ENCODE measurements at places on chromosomes 2 and 18. TPM values are rescaled to one million over a fixed set of nuclear protein-coding genes. Genes with fewer than 3 reads are reported as not detected.

- no peaks in the 10 kb centered on the region for H3K36me3 ChIP-seq
- no peaks in the 10 kb centered on the region for H3K27me3 ChIP-seq
- no peak overlapping the region for H3K27ac ChIP-seq
- H3K4me3 ChIP-seq, result no peak overlapping the region
- DNase-seq, result no peak
Measured at GRCh38 chr2:71379086-71379485, 47.5 kb downstream of the ZNF638 start.

GRCh38 chr2:222499226-222499625 is 74.9 kb downstream of the SGPP2 start:
- H3K36me3 ChIP-seq, result no peaks in the 10 kb centered on the region
- no peak for DNase-seq
- H3K27me3 ChIP-seq, result no peaks in the 10 kb centered on the region
- no peaks in the 10 kb centered on the region for H3K4me1 ChIP-seq
- no peak overlapping the region for H3K4me3 ChIP-seq

DNA sequence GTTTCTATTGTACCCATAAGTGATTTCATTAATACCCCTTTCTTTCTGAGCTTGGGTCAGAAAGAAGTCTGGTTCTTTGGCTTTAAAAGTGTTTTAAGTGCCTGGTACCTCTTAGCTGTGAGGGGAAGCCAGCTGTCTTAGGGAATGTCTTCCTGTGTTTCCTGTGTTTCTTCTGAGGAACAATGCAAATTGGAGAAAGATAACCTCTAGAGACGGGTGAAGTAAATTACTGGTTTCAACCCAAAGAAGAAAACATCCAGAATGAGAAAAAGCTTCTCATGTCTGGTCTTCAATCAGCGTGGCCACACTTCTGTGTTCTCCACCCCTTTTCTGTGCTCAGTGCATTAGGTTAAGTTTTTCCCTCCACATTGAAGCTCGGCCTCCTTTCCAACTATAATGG is 10.2 kb upstream of the CHN1 start:
- no peak overlapping the region for H3K27ac ChIP-seq
- no peaks in the 10 kb centered on the region for H3K4me1 ChIP-seq
- H3K4me3 ChIP-seq, result no peak overlapping the region
- DNase-seq, result no peak
- no peaks in the 10 kb centered on the region for H3K27me3 ChIP-seq

- DNase-seq, result no peak
- no peaks in the 10 kb centered on the region for H3K27me3 ChIP-seq
- no peaks in the 10 kb centered on the region for H3K36me3 ChIP-seq
- H3K4me1 ChIP-seq, result no peaks in the 10 kb centered on the region
- no peak overlapping the region for H3K4me3 ChIP-seq
- H3K27ac ChIP-seq, result no peak overlapping the region
Measured at GRCh38 chr18:50928551-50928950, 39.3 kb upstream of the ELAC1 start.

GRCh38 chr2:204665771-204666170 is 120.5 kb downstream of the PARD3B start:
- no peak for DNase-seq
- H3K36me3 ChIP-seq, result no peaks in the 10 kb centered on the region
- no peak overlapping the region for H3K27ac ChIP-seq

The ABCG8 gene
- total RNA-seq, result 0.07 TPM

GRCh38 chr18:59918320-59918755 is 18.5 kb downstream of the PMAIP1 start:
- H3K27ac ChIP-seq, result no peak overlapping the region
- no peaks in the 10 kb centered on the region for H3K4me1 ChIP-seq
- DNase-seq, result peak; percentile 51
- no peaks in the 10 kb centered on the region for H3K36me3 ChIP-seq
- no peak overlapping the region for H3K4me3 ChIP-seq

GRCh38 chr2:50042771-50043170 is 888.5 kb upstream of the FSHR start:
- H3K27me3 ChIP-seq, result no peaks in the 10 kb centered on the region
- no peak overlapping the region for H3K27ac ChIP-seq
- H3K4me3 ChIP-seq, result no peak overlapping the region
- DNase-seq, result no peak
- no peaks in the 10 kb centered on the region for H3K36me3 ChIP-seq

DNA sequence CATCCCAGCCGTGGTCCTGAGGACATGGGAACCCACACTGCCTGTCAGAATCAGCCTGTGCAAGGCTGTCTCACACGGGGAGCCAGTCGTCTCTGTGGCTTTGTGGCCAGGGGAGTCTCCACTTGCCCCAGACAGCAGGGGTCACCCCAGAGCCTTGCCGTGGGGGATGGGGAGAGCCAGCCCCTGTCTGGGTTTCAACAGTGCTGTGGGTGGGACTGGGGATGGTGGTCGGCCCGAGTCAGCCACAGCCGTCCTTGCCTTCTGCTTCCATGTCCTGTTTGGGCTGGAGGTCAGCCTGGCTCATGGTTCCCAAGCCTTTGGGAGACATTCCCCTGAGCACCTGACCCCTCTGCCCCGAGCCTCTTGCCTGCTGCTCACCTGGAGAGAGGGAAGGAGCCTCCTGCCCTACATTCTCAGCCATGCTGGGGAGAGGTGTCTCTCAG is 19.6 kb downstream of the GPR35 start:
- DNase-seq, result no peak
- H3K4me3 ChIP-seq, result no peak overlapping the region
- no peaks in the 10 kb centered on the region for H3K4me1 ChIP-seq
- H3K27me3 ChIP-seq, result peaks cover 5% of the 10 kb centered on the region
- no peak overlapping the region for H3K27ac ChIP-seq

DNA sequence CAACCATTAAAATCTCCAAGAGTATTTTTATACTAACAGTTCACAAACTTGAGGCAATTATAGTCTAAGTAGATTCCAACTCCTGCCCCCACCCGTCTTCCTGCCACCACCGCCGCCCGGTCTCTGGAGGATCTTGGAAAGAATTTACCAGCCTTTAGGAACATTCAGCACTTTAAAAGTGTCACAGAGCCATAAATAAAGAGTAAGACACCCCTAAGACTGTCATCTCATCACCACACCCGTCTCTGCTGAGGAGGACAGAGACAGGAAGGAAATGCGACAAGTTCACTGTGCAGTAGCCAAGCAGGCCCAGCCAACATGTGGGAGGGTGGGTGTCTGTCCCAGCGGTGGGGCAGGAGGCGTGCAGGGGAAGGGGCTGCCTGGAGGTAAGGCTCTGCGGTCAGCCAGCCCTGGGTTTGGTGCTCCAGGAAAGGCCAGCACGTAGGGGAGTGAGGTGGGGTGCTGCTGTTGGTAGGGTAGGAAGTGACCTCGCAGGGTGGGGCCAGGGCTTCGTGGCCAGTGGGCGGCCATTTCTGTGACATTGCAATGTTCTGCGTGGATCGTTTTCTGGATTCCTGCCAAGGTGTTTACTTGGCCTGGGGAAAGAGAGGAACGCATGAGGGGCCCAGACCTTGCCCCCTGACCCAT is 111.6 kb downstream of the FAM210A start:
- no peaks in the 10 kb centered on the region for H3K36me3 ChIP-seq
- DNase-seq, result peak; percentile 28
- H3K27ac ChIP-seq, result peak overlapping the region; percentile 18

GRCh38 chr2:23491591-23492336 is 106.8 kb downstream of the KLHL29 start:
- H3K4me1 ChIP-seq, result peaks cover 22% of the 10 kb centered on the region
- no peak for DNase-seq
- no peak overlapping the region for H3K27ac ChIP-seq
- no peak overlapping the region for H3K4me3 ChIP-seq
- H3K36me3 ChIP-seq, result no peaks in the 10 kb centered on the region
- H3K27me3 ChIP-seq, result no peaks in the 10 kb centered on the region

The ATAD2B gene
- total RNA-seq, result 20.4 TPM

DNA sequence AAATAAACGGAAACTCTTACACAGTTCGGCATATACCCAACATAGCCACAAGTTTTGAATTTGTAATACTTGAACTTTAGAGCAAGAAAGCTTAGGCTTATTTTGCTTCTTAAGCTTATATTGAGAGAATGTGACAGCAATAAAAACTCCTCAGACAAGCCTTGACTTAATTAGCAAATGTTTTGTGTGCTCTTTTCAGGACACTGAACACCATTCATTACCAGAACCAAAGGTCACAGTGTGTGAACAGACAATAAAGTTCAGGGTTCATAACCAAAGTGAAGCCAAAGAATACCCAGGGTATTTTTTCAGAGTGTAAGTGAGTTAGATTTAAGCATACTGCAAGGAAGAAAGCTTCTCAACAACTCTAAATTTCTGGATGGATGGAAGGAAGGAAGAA is 605.8 kb downstream of the METTL4 start:
- H3K27ac ChIP-seq, result no peak overlapping the region
- no peak for DNase-seq
- H3K4me1 ChIP-seq, result no peaks in the 10 kb centered on the region
- no peaks in the 10 kb centered on the region for H3K36me3 ChIP-seq
- H3K4me3 ChIP-seq, result no peak overlapping the region
- H3K27me3 ChIP-seq, result no peaks in the 10 kb centered on the region

The KCNS3 gene
- total RNA-seq, result 2.4 TPM

The SPHKAP gene
- under 0.01 TPM for total RNA-seq

DNA sequence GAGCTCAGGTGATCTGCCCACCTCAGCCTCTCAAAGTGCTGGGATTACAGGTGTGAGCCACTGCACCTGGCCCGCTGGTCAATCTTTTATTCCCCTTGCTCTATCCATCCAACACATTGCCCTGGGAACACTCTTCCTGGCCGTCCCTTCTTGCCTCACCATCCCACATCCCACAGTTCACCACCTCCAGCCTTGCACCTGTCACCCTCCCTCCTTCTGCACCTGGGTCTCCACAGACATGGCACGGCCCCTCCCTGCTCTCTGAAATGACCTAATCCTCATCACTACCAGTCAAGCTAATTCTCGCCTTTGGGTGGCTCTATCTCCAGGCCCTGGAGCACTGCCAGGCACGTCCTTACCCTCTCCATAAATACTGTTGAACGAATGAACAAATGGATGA is 116.9 kb upstream of the TEX51 start:
- DNase-seq, result no peak
- no peak overlapping the region for H3K4me3 ChIP-seq
- H3K27me3 ChIP-seq, result no peaks in the 10 kb centered on the region
- H3K4me1 ChIP-seq, result no peaks in the 10 kb centered on the region
- H3K36me3 ChIP-seq, result no peaks in the 10 kb centered on the region

The LBX2 gene
- total RNA-seq, result 1.4 TPM

The OSGEPL1 gene
- 15.8 TPM for total RNA-seq

The SLC16A14 gene
- 15.6 TPM for total RNA-seq

GRCh38 chr2:9401646-9402371 is 21.5 kb downstream of the ITGB1BP1 start:
- no peaks in the 10 kb centered on the region for H3K36me3 ChIP-seq
- H3K27me3 ChIP-seq, result no peaks in the 10 kb centered on the region
- no peak overlapping the region for H3K27ac ChIP-seq
- DNase-seq, result no peak
- H3K4me1 ChIP-seq, result peaks cover 11% of the 10 kb centered on the region

GRCh38 chr2:75406131-75406581 is 154.6 kb downstream of the EVA1A start:
- H3K36me3 ChIP-seq, result no peaks in the 10 kb centered on the region
- no peak for DNase-seq
- no peaks in the 10 kb centered on the region for H3K4me1 ChIP-seq
- peaks cover 12% of the 10 kb centered on the region for H3K27me3 ChIP-seq
- H3K27ac ChIP-seq, result no peak overlapping the region
- no peak overlapping the region for H3K4me3 ChIP-seq

- H3K36me3 ChIP-seq, result no peaks in the 10 kb centered on the region
- peaks cover 38% of the 10 kb centered on the region for H3K4me1 ChIP-seq
- DNase-seq, result no peak
Measured at GRCh38 chr2:27988306-27988705, 97.8 kb downstream of the BABAM2 start.

The RFTN2 gene
- total RNA-seq, result 9.0 TPM

GRCh38 chr18:76656925-76657827 is 162.1 kb upstream of the ZNF516 start:
- no peak overlapping the region for H3K27ac ChIP-seq
- no peaks in the 10 kb centered on the region for H3K36me3 ChIP-seq
- H3K4me1 ChIP-seq, result no peaks in the 10 kb centered on the region
- H3K27me3 ChIP-seq, result peaks cover 11% of the 10 kb centered on the region
- no peak overlapping the region for H3K4me3 ChIP-seq

- H3K27me3 ChIP-seq, result no peaks in the 10 kb centered on the region
- H3K36me3 ChIP-seq, result no peaks in the 10 kb centered on the region
- H3K27ac ChIP-seq, result no peak overlapping the region
- no peak for DNase-seq
Measured at GRCh38 chr2:50614056-50614455, 417.9 kb downstream of the NRXN1 start.

DNA sequence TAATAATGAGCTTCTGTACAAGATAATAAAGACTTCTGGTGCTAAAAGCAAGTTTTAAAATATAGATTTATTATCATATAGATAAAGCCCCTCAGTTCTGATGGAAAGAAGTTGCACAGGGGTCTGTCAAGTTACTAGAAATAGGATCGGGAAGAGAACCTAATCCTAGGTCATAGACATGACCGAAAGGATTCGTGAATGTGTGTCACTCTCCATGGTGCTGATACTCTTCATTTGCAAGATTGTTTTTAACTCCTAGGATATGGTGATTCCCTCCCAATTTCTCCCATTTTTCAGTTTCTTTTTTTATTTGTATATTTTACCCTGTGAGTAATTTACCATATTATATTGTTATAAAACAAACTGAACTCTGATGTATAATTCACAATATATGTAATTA is 58.9 kb upstream of the CTNNA2 start:
- DNase-seq, result no peak
- no peak overlapping the region for H3K4me3 ChIP-seq
- no peaks in the 10 kb centered on the region for H3K27me3 ChIP-seq
- no peaks in the 10 kb centered on the region for H3K4me1 ChIP-seq
- no peaks in the 10 kb centered on the region for H3K36me3 ChIP-seq

DNA sequence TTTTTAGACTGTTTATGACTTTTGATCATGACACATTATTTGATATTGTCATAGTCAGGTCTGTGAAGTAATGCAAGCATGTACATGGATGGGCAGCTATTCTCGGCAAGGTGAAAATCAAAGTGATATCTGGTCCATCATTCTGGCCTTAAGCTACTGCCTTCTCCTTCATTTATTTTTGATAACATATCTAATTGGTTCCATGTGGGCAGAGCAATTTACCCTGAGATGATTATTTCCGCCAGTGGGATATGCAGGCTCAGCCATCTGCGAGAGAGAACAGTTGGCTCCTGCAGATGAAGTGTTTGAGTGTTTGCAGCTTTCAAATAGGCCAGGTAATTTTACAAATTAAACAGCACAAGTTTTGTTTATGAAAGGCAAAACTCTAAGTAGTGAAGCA is 116.4 kb downstream of the LYPD6 start:
- H3K36me3 ChIP-seq, result no peaks in the 10 kb centered on the region
- no peaks in the 10 kb centered on the region for H3K27me3 ChIP-seq
- no peak for DNase-seq
- H3K4me1 ChIP-seq, result no peaks in the 10 kb centered on the region
- H3K27ac ChIP-seq, result no peak overlapping the region
- H3K4me3 ChIP-seq, result no peak overlapping the region

- DNase-seq, result no peak
- peaks cover 23% of the 10 kb centered on the region for H3K4me1 ChIP-seq
- no peak overlapping the region for H3K4me3 ChIP-seq
Measured at GRCh38 chr2:197158591-197159550, 151.7 kb downstream of the ANKRD44 start.

- no peak for DNase-seq
- no peaks in the 10 kb centered on the region for H3K27me3 ChIP-seq
- H3K4me3 ChIP-seq, result no peak overlapping the region
- no peak overlapping the region for H3K27ac ChIP-seq
Measured at GRCh38 chr18:41021089-41021488, 933.9 kb upstream of the PIK3C3 start.

Data from adrenal gland (tissue), 19 donors.